ENCODE measurements at places on chromosomes 7 and 10.

- no peak for DNase-seq
Observed at GRCh38 chr7:96285579-96285978, 36.3 kb downstream of the SLC25A13 start.

DNA sequence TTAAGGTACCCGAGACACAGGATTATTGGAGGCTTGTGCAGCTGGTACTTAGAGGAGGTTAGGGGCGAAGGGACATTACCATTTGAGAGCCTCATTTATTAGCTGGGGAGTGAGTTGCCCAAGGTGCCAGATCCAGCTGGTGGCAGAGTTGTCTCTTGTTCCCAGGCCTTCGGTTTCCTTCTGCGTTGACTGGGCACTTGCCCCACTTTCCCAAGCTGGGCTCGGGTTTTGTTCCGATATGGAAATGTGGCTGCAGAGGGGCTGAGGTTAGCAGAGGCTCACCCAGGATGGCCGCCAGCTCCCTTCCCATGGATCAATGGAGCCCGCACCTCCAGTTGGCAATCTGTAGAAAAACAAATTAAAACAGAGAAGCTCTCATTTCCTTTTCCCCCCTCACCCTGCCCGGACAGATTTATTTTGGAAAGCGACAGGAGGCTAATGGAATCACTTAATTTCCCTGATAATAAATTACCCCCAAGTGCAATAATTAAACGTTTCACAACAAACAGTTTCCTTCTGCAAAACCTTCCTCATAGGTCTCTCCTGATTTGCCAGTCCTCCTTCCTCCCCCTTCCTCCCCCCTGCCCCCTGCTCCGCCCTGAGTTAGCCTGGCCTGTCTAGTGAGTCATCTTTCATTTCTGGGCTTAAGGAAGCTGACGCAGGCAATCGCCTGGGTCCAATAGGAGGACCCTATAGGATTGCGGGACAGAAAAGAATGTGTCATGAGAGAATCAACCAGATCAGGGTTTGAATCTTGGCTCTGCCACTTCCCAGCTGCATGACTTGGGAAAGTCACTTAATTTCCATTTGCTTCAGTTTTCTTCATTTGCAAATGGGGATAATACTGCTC is 51.7 kb downstream of the ADRA2A start:
- peak; percentile 15 for DNase-seq

GRCh38 chr7:14859267-14859666 is 43.3 kb downstream of the DGKB start:
- DNase-seq: no peak

DNA sequence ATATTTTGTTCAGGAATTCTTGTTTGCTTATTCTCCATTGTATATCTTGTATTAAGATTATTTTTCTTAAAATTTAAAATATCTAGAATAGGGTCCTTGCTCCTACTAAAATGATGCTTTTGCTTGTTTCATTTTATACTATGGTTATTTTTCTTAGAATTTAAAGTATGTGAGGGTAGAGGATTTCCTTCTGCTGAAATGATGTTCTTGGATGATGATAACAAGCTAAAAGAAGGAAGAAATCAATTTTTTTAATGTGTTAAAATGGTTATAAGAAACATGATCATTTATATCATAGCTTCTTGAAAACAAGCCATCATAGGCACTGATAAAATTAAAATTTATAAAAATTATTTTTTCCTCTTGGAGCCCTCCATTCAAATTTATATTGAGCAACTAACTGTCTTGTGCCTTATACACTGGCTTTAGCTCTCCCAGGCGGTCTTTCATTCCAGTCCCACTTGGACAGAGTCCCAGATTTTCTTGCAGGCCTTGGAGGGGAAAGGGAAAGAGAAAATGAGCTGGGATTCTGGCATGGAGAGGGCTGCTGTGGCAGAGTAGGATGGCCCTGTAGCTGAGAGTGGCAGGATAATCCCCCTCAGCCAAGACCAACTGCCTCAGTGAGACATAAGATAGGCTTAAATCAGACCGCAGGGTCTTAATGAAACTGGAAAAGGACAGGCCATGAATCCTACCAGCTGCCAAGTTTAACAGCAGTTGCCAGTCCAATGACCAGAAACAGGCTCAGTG is 60.2 kb downstream of the DNAJB9 start:
- DNase-seq: no peak

- DNase-seq: no peak
Observed at GRCh38 chr7:17928055-17928454, 12.2 kb downstream of the SNX13 start.

DNA sequence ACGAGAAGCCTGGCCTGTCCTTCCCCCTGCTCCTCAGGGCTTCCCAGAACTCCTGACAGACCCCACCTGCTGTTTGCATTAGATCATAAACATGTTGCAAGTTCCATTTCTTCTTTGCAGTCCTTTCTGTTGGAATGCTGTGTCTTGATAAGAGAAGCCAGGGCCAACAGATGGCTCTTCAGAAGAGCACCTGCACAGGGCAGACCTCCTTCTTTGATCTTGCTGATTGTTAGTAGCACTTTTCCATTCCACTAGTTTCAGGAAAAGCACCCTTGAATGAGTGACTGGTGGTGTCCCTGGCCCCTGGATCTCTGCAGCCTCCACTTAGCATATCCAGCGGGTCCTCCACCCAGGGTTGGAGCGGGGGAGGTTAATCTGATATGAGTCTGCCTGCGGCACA is 243.2 kb downstream of the GFRA1 start:
- no peak for DNase-seq

- no peak for DNase-seq
Observed at GRCh38 chr10:127338399-127339110, 142.2 kb upstream of the INSYN2A start.

DNA sequence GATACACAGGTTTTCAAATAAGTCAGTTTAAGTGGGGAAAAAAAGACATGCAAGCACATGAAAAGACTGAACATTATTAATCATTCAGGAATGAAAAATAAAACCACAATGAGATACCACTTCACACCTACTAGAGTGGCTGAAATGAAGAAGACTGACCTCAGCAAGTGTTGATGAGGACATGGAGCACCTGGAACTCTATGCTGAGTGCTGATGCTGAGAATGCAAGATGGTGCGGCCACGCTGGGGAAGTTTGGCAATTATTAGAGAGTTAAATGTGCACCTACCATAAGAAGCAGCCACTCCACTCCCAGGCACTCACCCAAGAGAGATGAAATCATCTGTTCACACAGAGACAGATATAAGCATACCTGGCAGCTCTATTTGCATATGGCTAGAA is 32.9 kb upstream of the ELFN1 start:
- DNase-seq: no peak

GRCh38 chr7:33854178-33854577 is 51.2 kb upstream of the BMPER start:
- no peak for DNase-seq

DNA sequence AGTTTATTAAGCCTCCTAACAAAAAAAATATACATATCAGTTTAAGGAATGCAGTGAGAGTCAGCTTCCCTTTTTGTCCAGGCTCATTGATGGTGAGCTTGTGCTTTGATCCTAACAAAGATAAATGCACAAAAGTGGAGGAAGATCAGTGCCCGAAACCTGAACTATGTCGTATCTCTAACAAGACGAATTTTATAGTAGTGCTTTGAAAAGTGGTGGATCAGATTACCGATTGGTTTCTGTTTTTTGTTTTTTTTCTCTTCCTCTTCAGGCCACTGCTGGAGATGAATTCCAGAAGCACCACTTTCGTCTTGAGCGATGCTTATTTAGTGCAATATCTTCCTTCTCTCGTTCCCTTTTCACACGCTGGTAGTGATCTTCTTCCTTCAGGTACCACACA is 72.8 kb downstream of the RHOBTB1 start:
- DNase-seq: no peak

- no peak for DNase-seq
Observed at GRCh38 chr7:137003566-137003965, 135.1 kb downstream of the CHRM2 start.

DNA sequence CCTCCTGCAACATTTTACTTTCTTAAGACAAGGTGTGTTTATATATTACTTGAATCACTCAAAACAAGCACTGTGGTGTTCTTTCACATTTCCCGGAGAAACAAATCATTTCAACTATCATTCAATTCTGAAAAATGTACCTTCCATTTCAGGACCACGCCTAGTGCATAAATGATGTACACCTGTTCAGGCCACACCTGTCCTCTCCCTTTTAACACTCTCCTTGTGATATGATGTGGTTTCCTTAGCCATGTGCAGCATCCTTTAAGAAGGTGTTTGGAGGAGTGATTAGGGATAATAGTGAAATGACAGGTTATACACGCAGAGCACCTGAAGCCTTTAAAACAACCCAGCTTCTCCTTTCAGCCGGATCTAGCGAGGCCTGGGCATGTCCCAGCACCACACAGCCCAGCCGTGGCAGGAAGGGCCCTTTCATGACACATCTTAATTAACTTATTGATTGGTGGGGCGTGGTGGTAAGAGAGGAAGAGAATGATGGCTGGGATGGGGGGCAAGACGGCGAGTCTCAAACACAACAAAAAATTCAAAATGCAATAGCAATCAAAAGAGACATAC is 26.9 kb downstream of the ABLIM1 start:
- DNase-seq: no peak

DNA sequence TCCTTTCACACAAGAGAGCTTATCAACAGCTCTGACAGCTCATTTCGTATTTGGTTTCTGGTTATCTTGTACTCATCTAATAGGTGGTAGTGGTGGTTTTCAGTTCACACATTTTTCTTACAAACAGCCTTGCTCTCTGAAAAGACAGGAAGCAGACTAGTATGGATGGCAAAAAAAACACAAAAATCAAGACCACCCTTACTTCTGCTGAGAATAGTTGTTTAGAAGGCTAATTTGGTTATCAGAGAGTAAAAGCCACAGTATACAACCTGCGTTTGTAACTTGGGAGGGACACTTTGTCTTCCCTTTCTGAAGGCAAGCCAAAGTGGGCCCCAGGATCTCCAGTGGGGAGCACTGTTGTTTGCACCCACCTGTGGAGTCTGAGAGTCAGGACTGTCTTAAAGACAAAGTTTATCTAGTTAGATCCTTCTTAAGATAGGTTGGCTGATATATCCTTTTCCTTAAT is 68.0 kb downstream of the PIP4K2A start:
- no peak for DNase-seq

DNA sequence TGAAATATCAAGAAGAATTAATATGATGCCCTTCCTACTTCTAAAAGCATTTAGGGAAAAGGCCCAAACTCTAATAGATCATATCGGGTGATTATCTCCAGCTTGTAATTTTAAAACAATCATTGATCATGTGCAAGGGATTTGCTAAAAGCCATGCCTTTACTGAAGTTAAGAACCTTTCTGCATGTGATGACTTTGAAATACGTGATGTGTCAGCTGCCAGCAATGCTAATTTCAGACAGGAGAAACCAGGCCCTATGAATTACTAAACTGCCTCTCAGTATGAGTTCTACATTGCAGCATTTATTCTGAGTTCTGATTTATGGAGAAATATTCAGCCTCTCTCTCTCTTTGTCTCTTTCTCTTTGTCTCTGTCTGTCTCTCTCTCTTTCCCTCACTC is 203.6 kb upstream of the AKR1E2 start:
- no peak for DNase-seq

GRCh38 chr10:118458957-118459641 is 117.0 kb upstream of the FAM204A start:
- DNase-seq: no peak

GRCh38 chr7:108368466-108368865 is 87.8 kb downstream of the NRCAM start:
- DNase-seq: no peak

DNA sequence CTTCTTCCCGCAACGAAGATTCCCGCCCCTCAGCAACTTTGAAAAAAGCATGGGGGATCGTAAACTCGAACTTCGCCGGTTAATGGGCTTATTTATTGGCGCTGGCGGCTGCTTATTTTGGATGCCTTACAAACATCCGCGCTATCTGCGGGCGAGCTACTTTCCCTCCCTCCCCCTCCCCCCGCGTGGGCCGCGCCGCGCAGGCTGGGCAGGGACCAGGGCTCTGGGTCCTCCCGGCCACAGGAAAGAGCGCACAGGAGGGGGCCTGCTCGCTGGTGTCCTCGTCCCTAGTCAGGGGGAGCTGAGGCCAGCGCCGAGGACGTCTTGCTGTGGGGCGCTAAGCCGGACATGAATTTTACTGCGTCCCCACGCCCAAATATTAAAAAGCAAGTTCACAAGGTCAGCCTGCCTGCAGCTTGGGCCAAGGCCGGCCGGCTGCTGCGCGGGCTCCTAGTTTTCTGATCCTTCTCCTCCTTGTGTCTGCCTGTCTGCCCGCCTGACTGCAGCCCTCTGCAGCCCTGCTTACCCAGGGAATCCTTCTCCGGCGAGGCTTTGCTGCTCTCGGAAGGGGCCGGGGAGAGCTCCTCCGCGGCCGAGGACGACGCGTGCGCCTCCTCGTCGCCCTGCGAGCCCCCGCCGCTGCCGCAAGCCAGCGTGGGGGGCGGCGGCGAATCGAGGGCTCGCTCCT is 1.2 kb downstream of the HOXA10 start:
- DNase-seq: no peak

DNA sequence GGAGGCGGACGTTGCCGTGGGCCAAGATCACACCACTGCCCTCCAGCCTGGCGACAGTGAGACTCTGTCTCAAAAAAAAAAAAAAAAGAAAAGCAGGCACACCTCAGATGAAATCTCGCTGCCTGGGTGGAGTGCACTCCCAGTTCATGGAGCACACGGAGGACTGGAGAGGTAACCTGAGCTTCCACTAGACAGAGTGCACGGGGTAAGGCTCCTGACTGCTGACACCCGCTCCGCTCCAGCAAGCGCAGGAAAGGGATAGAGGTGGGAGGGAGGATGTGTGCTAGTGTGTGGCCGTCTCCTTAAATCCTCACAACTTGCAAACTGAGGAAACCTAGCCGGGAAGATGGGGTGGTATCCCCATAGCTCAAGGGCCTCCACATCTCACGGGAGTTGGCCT is 50.8 kb downstream of the FAM53B start:
- DNase-seq: no peak

- DNase-seq: no peak
Observed at GRCh38 chr10:71466330-71466729, 69.6 kb downstream of the CDH23 start.

DNA sequence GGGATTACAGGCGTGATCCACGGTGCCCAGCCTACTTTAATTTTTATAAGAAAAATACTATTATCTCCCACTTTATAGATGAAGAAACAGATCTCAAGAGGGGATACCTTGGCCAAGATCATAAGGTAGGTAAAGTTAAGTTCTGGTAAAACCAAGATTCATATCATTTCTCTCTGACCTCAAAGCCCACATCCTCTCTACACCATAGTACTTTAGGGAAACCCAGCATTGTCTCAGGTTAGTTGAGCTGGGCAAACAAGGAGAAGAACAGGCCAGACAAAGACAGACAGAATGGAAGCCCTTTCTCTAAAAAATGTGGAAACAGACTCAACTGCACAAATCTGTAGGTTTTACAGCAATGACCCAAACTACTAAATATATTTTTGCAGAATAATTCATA is 197.7 kb upstream of the FRMD4A start:
- no peak for DNase-seq

- DNase-seq: no peak
Observed at GRCh38 chr7:2513702-2514101, 5.9 kb upstream of the LFNG start.

DNA sequence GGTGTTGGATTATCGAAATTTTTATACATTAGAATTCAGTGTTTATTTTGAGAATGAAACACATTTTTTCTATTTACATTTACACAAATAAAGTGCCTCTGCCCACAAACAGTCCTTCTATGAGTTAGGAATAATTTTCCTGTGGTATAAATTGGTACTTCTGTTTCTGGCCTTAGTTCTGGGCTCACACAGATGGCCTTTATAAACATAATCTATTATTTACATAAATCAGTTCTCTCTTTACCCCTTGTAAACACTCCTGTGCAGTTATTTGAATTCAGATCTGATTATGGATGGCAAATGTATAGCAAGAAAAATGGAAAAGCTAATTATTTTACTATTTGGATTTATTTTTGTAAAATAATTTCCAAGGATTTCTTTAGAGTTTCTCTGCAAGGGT is 143.2 kb downstream of the PRKG1 start:
- DNase-seq: no peak
